ENCODE measurements at places on chromosomes 12 and 14.

- no peak for DNase-seq
These were observed 14.8 kb downstream of the IRAK3 start for GRCh38 chr12:66203820-66204219.

- no peak for DNase-seq
These were observed 5.9 kb downstream of the PXN start for GRCh38 chr12:120259418-120260202.

GRCh38 chr12:24378548-24379407 is 429.3 kb upstream of the SOX5 start:
- no peak for DNase-seq

DNA sequence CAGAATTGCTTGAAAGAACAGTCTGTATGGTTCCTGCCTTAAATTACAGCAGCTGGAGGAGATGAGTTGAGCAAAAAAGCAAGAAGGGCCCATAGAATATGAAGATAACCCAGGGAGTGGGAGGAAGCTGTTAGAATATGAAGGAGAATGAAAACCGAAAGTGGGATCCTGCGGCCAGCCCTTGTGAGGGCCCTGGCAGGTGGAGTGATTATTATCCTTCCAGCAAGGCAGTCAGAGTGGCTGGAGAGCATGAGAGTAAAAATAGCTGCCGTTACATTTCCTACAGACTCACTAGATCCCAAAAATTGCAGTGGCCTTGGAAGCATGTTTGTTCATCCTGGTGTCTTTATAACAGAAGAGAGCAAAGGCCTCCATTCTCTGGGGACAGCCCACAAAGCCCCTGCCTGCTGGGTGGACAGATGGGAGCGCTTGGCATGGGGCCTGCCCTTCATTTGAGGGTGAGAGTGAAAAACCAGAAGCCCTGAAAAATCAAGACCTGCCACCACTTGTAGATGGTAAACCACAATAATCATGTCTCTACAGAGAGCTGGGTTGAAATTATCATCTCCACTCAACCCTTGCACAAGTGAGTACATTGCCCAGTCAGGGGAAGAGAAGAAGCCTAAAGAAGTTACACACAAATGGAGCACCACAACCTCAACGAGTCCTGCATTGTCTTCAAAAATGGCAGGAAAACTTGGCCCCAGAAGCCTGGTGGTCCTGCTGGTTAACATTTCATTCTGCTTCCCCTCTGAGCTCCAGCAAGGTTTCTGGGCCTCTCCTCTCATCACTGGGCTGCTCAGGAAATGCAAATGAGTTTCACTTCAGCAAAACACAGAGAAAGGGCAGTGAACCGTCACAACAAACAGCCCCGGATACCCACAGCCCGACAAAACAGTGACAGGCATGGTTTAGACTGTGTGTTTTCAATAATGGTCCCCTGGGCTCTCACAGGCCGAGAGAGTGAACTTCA is 20.5 kb downstream of the ZDHHC22 start:
- DNase-seq: no peak

GRCh38 chr12:126811391-126811790 is 1455.6 kb upstream of the TMEM132C start:
- DNase-seq: no peak

DNA sequence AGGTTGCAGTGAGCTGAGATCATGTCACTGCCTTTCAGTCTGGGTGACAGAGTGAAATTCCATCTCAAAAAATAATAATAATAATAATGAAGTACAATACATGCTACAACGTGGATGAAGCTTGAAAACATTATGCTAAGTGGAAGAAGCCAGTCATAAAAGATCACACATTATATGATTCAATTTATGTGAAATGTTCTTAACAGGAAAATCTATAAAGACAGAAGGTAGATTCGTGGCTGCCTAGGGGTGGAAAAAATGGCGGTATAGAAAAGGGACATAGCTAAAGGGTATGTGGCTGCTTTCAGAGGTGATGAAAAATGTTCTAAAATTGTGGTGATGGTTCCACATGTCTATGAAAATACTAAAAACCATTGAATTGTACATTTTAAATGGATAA is 41.0 kb upstream of the AMIGO2 start:
- no peak for DNase-seq

GRCh38 chr14:68981139-68981538 is 2.0 kb upstream of the ACTN1 start:
- no peak for DNase-seq

DNA sequence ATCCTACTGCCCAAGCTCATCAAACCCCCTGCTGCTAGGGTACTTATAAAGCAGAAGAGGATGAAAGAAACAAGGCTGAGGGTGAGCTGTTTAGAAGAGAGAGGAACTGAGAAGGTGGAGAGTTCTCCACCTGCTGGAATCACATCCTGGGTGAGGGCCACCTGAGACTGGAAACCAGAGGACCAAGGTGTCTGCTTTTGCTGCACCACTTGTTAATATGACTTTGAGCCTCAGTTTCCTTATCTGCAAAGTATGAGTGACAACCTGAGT is 203.2 kb upstream of the SSTR1 start:
- DNase-seq: no peak

DNA sequence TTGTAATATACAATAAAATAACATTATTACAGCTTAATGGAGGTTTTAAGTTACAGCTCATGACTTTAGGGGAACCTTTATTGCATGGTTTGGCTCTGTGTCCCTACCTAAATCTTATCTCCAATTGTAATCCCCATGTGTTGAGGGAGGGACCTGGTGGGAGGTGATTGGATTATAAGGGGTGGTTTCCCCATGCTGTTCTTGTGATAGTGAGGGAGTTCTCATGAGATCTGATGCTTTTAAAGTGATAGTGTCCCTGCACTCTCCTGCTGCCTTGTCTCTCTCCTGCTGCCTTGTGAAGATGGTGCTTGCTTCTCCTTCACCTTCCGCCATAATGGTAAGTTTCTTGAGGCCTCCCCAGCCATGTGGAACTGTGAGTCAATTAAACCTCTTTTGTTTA is 132.1 kb upstream of the SYT1 start:
- no peak for DNase-seq

- no peak for DNase-seq
These were observed 5.3 kb upstream of the TSPAN8 start for GRCh38 chr12:71162832-71163763.

GRCh38 chr14:57637901-57638300 is 144.2 kb upstream of the CCDC198 start:
- DNase-seq: no peak

- no peak for DNase-seq
These were observed 22.2 kb downstream of the A2ML1 start for GRCh38 chr12:8844665-8845064.

- DNase-seq: no peak
These were observed 8.6 kb upstream of the TFCP2 start for GRCh38 chr12:51181558-51181957.

- no peak for DNase-seq
These were observed 79.9 kb upstream of the SSTR1 start for GRCh38 chr14:38127784-38128183.

GRCh38 chr14:24196071-24197055 is 1.1 kb upstream of the TM9SF1 start:
- no peak for DNase-seq

GRCh38 chr14:22047115-22047514 is 373.5 kb upstream of the OR4E1 start:
- DNase-seq: no peak

GRCh38 chr12:51923506-51924365 is 16.4 kb downstream of the ACVRL1 start:
- DNase-seq: no peak

GRCh38 chr12:51508285-51508684 is 82.7 kb upstream of the SCN8A start:
- no peak for DNase-seq

DNA sequence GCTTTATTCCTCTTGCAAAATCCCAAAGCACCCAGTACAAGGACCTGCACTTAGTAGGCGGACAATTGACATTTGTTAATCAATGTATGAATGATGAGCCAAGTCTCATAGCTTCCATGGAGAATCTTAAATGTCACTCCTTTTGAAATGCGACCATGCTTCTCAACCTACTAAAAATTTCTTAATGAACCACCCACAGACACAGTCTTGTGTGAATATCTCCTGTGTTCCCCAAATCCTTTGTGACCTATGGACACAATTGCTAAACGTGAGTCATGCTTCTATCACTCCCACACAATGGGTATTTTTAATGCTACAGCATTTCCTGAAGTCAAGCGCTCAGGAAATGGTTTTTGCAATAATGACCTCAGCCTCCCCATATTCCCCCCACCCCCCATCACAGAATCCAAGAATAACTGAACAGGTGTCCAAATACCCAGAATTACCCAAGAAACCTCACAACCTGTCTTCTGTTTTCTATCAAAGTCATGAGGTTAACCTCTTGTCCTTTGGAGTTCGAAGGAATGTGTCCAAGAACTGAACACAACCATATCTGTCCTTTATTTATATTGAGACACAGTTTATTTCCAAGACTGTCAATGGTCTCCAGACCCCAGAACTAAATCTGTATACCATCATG is 163.6 kb upstream of the PLEKHG7 start:
- no peak for DNase-seq

DNA sequence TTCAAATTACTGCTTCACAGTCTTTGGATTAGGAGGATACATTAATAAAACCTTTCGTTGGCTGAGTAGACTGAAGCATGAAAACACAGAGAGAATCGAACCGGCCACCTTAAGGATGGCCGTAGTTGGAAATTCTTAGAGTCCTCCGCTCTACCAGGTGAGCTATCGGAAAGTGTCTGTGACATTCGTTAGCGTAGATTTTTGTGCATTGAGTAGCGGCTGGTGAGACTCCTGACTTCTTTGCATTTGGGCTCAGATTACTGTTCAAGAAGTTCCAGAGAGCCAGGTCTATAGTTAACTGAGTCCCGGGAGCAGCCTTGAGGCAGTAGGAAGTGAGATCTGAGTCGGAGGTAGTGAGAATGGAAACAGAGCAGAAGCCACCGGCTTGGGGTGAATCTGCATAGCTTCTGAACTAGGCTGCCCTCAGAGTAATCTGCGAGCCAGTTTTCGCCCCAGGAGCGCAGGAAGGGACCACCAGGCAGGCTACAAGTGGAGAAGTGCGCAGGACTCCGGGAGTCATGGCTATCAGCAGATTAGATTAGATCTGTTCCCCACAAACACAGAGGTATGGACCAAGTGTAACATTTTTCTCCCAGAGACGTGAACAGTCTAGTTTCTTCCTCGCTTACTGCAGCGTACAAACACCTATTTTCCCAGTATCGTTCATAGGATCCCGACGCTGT is 11.0 kb downstream of the OR6S1 start:
- DNase-seq: no peak

DNA sequence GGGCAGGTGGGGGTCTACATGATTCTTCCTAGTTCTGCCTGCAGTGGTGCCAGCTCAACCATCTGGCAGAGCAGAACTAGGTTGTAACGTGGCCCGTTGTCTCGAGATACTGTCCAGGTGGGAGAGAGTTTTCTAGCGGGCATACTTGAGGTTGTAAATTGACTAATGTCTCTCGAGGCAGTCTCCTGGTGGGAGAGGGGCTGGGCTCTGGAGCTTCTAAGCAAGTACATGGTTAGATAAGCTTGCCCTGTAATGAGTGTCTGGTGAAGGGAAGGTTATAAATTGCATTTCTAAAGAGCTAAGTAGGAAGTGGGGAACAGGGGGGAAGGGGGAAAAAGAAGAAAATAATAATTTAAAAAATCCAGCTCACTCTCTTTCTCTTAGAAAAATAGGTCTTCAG is 18.1 kb downstream of the BDKRB1 start:
- no peak for DNase-seq

DNA sequence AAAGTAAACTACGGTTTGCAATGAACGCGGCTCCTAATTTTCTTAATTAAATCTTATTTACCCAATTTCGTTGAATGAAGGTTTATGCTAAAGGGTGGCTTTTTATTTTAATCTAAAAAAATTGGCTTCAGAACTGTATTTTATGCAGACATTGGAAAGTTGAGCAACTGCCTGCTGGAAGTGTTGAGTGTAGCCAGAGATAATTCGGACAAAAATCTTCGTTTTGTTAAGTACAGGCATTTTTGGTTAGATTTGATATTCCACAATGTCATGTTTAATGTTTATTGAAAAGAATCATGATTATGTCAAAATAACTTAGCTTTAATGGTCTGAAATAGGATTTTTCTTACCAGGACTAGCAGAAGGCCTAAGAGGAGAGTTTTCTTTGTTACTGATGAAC is 875 bp downstream of the IRAK3 start:
- DNase-seq: no peak
